Fibroblast of villous mesenchyme (primary cell): ENCODE measurements at places on chromosomes 16 and 17.
A peak's percentile ranks its signal among the peaks of the same experiment; 100 is the strongest.

DNA sequence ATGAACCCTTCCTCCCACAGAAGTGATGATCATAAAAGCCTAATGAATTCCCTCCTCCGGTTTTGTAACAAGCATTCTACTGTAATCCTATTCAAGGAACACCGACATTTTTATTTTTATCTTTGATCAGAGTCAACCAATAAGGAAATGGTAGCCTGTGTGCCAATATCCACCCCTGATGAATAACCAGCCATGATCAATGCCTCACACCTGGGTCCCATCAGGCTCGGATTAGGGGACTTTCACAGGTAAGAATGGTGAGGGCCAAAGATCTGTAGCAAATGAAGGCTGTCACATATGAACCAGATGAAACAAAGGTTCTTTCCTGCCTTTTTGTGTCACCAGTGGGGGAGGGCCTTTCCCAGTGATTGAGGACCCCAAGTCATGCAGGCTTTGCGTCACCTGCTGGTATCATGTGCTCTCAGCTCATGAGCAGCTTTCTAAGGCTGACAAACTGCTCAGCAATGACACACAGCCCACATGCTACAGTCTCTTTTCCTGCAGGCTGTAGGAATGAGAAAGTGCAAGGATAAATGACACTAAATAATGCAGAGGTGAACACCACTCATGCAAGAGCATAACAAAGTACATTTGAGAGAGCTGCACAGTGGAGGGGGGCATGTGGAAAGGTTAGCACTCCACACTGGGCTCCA, 34.9 kb downstream of the TOM1L2 start:
- peak; percentile 28 for DNase-seq

GRCh38 chr16:68300734-68301459, 9.8 kb downstream of the SLC7A6OS start:
- DNase-seq, result no peak

DNA sequence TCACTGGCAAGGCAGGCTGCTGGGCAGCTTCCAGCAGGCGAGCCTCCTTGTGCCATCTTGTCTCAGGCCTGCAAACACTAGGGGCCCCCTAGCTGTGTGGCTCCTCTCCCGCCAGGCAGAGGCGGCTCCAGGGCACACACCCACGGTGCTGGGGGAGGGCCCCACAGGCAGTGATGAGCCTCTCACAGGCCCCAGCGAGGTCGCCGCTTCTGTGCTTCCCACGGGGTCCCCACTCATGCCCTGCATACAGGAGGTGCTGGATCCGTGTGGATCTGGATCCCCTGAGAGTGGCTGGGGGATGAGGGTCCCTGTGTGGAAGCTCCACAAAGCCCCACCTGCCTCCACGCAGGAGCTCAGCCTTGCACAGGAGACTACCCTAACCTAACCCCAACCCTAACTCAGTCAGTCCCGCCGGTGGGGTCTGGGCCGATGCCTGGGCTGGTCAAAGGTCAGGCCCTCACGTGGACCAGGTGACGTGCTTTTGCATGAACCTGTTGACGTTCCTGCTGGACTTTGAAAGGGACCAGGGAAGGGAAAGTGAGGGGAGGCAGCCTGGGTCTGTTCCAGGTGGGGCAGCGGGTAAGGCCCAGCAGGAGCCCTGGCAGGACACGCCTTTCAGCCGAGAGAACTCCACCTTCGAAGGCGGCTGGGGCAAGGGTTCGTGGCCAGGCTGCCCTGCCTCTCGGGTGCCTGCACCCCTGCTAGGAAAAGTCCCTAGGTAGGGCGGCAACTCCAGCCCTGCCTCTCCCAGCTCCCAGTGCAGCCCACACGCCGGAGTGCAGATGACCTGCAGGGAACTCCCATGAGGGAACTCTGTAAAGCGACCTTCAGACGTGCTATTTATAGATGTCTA, 5.2 kb downstream of the SECTM1 start:
- DNase-seq, result no peak

- DNase-seq, result no peak
Observed at GRCh38 chr16:55933038-55933437, 57.9 kb upstream of the CES5A start.

DNA sequence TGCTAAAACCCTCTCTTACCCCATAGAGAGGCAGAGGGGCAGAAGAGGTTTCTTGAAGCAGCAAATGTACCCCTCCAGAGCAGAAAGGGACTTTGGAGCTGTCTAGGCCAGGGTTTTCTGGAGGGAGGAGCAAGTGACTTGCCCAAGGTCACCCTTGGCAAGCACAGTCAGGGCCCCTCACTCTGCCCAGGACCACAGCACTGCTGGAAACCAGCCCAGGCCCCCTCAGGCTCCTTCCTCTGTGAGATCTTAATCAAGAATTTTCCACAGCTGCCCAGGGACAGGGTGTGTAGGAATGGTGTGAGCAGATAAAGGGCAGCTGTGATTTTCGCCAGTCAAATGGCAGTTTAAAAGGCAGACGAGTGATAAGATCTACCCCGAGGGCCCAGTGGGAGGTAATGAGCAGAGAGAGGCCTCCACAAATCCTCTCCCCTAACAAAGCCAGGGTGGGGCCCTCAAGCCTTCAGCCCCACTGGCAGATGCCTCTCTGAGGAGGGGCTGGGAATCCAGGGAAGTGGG, 3.9 kb upstream of the SLC12A3 start:
- peak; percentile 85 for DNase-seq

- DNase-seq, result peak; percentile 19
Observed at GRCh38 chr16:16861546-16861945, 482.6 kb downstream of the NPIPA7 start.

DNA sequence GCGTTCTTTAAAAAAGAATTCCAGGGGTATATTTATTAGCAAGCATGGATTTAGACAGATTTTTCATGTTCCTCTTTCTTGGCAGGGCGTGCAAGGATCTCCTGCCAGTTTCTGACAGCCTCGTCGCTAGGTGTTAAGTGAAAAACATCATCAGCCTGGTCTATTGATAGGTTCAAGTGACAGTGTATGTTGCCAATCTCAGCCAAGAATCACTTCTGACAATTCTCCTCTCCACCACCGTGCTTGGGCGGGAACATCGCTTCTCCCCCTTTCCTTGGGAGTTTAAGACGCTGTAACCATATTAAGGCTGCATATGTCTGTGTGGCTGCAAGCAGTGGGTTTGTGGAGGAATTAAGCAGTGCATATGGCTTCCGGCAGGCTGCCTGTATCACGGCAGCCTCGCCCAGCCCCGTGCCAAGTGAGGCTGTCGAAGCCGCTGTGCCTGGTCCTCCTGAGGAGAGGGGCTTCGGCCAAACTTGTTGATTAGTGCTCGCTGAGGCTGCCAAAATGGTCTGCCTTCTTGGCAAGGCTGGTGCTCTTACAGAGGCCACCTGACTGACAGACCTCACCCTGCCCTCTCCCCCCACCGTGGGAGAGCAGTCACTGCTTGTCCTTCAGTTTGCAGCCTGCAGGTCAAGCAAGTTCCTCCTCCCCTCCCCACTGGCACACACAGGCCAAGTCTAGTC, 132.2 kb upstream of the MPHOSPH6 start:
- DNase-seq, result no peak
